Muscle of arm (tissue), 14 donors: ENCODE measurements at places on chromosomes 4 and X.
A peak's percentile ranks its signal among the peaks of the same experiment; 100 is the strongest.

DNA sequence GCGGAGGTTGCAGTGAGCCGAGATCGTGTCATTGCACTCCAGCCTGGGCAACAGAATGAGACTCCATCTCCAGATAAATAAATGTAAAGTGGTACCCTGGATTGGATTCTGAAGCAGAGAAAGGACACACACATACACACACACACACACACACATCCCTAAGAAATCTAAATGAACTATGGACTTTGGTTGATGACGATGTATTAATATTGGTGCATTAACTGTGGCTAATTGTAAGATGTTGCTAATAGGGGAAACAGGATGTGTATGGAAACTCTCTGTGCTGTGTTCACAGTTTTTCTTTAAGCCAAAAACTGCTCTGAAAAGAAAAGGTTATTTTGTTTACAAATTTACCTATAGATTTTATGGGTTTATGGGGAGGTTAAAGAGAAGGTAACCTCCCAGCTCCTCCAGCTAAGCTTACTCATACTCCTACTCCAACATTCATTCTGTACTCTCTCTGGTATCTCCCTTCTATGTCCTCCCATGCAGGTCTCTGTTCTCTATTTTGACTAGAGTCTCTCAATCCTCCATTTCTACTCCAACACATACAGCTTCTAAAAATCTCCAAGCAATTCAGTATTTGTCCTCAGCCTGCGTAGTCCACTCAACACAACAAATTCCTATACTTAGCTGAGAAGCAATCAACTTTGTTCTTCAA, 46.5 kb upstream of the RELL1 start:
- no peak for DNase-seq

GRCh38 chrX:37906357-37906756, 59.0 kb upstream of the DYNLT3 start:
- no peak for DNase-seq

- peak; percentile 89 for DNase-seq
These were observed 220.1 kb upstream of the STK26 start for GRCh38 chrX:131802836-131803626.

DNA sequence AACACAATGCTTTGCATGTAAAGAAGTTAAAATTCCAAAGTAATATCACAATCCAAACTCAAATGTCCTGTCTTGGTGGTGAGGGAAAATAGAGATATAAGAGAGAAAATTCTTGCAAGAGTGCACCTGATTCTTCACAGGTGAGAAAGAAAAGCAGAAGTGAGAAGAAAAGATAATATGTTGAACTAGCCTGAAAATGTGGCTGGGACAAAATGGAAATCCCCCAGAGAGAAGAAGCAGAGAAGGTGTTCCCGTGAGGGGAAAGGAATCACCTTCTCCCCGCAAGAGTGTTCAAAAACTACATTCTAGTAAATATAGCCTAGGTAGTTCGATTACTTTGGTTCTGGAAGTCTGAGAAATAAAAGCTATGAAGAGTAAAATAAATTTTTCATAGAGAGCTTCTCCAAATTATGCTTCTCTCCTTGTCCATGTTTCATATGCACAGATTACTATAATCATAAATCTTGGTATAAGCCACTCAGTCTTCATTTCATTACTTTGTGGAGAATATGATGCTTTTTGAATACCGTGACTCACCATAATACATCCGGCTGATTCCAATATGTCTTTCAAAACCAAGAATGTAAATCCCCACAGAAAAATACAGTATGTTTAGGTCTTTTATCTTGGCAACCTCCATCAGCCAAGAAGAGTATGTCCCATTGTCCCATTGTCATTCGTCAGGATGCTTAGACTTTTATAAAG, 63.1 kb downstream of the COX18 start:
- DNase-seq, result no peak

DNA sequence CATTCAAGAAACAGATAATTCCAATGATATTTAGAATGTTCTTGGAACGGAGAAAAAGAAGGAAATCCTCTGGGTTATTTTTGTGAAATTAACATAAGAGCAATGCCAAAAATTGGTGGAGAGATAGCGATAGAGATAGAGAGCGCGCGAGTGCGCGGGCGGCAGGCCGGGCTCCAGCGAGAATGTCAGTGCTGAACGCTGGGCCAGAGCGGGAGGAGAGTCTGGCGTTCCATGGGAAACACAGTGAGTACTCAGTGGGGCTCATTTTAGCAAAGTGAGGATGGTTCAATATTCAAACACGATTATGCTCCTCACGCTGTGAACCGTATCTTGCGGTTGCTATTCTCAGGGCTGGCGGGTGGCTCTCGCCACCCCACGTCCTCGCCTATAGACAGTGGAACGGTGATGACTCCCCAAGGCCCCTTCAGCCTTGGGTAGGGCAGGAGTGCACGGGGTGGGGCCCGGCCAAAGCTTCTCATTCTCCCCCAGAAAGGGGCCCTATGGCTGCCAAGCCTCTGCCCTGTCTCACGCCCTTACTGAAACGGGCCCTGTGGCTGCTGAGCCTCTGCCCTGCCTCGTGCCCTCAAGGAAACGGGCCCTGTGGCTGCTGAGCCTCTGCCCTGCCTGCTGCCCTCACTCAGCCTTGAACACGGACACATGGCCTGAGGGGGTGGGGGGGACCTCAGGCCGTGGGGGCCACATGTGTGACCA, 16.9 kb downstream of the CPLX1 start:
- DNase-seq, result no peak

DNA sequence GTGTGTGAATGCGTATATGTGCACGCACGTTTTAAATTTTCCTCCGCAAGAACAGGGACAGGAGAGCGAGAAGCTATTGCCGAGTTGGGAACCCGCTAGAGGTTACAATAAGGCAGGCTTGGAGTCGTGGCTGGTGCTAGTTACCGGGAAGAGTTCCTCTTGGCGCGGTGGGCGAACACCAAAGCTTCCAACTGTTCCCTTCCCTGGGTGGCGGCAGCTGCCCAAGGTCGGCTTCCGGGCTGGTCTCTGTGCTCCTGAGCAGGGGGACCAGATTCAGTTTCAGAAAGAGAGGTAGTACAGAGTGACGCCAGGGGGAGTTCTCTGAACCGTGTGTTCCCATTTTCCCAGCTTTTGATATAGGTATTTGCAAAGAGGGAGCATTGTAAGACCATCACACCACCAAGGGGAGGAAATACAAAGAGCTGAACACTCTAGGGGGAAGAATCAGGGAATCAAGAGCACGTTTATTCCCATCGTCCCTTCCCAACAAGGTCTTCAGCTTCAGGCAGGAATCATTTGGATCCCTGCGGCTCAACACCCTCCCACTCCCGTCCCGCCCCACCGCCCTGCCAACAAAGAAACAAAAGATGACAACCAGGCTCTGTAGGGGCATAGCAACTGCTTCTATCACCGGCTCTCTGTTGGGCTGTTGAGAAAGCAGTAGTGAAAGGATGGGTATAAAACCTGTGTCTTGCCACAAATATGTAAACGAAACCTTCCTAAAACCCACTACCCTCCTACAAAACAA, 113.6 kb upstream of the TEX13C start:
- DNase-seq, result peak; percentile 48

DNA sequence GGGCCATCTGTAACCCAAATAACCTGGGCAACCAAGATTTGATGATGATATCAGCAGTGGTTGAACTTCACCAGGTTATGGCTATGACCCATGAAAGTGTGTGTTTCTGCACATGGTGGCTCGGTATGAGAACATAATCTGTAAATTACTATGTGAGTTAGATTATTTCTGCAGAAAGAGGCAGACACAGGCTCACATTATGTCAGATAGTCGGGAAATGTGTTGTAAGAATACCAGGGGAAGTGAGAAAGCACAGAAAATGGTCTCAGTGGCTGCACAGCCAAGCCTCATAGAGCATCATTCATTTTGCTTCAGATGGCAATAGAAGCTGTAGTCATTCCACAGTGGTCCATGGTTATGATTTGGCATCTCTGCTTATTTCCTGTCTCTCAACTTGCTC, 63.0 kb upstream of the RBPJ start:
- DNase-seq, result no peak

GRCh38 chr4:74624351-74625151, 169.8 kb downstream of the BTC start:
- DNase-seq, result no peak

DNA sequence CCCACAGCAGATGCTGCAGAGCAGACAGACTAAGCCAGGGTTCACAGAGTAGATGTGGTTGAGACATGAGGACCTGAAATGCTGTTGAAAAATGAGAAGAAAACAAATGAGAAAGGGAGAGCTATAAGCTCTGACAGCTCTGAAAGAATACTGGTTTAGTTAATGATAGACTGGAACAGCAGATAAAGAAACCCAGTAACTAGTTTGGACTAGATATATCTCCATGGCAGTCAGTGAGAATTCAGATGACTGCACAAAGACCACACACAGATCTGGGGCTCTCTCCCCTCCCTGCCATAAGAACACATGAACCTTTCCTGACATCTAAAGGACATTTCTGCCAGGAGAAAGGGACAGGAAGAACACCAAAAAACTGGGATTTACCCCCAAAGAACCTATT, 8.2 kb downstream of the NAA11 start:
- no peak for DNase-seq

GRCh38 chrX:7115557-7115956, 32.0 kb upstream of the STS start:
- DNase-seq, result no peak
